ENCODE measurements at places on chromosomes 12 and 14.

- DNase-seq = no peak
Measured at GRCh38 chr12:3559601-3560294, 68.7 kb downstream of the PRMT8 start.

DNA sequence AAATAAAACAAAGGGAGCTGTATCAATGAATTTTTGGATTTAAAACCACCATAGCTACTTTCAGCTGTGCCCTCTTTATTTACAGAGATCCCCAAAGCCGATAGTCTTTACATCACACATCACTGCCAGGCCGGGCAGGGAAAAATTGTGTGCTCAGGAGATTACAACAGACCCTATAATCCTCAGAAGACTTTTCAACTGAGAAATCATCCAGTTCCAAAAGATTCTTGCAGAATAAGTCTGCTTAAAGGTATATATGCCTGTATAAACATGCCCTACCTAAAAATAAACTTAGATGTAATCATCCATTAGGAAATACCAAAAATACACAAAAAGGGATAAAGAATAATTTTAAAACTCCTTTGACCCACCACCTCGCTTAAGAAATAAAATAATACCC lies 70.1 kb upstream of the MAP1LC3B2 start:
- no peak for DNase-seq

GRCh38 chr12:69345742-69346141 lies 2.4 kb upstream of the LYZ start:
- DNase-seq = no peak

DNA sequence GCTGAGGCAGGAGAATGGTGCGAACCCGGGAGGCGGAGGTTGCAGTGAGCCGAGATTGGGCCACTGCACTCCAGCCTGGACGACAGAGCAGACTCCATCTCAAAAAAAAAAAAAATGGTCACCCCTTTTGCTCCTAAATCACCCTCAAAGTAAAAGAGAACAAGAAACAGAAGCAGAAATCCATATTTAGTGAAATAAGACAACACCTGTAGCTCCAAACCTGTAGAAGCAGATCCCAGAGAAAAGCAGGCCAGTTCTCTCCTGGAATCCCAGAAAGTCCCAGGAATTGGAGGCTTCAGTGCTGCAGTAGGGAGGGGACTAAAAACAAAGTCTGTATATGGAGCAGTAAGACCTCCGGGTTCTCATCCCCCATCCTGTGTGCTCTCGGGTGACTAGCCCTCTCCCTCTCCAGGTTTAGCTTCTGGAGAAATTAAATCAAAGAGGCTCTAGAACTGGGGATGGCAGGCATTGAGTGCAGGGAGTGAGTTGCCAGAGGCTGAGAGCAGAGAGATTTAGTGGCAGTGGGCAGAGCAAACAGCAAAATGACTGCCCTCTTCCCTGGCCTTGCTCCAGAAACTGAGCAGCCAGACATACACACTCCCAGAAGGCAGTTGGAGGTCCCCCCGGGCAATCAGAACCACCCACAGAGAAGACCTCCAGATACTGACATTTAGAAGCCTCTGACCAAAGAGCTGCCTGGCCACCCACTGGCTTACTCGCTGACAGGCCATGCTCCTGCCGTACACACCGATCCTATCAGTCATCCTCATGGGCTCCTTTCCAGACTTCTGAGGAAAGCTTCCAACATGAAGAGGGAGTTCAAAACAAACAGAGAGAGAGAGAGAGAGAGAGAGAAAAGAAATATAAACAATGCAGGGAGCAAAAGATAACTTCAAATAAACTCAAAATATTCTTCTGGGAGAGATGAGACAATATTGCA lies 6.3 kb upstream of the MLXIP start:
- DNase-seq = no peak

DNA sequence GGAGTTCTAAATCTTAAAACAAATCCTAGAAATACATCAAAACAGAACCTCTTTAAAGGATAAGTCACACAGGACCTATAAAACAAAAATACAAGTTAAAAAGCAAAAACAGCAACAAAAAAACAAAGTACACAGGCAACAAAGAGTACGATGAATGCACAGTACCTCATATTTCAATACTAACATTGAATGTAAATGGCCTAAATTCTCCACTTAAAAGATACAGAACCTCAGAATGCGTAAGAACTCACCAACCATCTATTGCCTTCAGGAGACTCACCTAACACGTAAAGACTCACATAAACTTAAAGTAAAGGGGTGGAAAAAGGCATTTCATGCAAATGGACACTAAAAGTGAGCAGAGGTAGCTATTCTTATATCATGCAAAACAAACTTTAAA lies 172.2 kb upstream of the AMIGO2 start:
- no peak for DNase-seq

DNA sequence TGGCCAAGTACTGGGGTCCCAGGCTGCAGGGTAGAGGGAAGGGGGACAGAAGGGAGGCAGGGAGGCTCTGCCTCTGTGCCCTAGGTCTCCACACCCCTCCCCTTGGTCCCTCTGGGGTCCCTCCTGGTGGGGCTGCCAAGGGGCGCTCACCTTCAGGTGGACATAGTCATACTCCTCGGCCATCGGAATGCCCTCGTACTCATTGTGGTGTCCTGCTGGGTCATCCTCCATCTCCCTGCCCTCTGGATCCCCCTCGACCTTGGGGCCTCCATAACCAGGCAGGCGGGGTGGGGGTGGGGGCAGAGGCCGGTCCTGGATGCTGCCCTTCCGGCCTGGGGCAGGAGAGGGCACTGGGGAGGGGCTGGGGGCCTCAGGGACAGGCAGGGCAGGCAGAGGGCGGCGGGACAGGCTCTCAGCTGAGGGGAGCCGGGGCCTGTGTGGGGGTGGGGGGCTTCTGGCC lies 5.8 kb downstream of the EFS start:
- DNase-seq = no peak

DNA sequence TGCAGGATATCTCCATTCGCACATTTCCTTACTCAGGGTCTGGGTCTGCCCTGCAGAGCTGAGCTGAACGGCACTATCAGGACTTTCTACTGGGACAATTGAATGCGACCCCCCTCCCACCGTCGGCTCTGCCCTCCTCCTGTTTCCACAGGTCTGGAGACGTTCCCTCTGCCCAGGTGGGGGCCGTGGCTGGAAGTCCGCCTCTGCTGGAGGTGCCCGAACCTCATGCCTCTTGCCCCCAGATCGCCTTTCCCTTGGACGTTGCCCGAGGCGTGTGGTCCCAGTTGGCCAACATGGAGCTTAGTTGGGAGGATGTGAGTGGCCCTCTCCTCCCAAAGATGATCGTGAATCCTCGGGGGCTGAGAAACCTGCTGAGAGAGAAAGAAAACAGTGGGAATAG lies 21.2 kb upstream of the KLC1 start:
- no peak for DNase-seq

GRCh38 chr12:110920324-110920910 lies at the start of gene MYL2:
MYL2 (minus strand) TSS chr12:110920579; CDS start chr12:110920529, 50 bp downstream.
- no peak for DNase-seq

DNA sequence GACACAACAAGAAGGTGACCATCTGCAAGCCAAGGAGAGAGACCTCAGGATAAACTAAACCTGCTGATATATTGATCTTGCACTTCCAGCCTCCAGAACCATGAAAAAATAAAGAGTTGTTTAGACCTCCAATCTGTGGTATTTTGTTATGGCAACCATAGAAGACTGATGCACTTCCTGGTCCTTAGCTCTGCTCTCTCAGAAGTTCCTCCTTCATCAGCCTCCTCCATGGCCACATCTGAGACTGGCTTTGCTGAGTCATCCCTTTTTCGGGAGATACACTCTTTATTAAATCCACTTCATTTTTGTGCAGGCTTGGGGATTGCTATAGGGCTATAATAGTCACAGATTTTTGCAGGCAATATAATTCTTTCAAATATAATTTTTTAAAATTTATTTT lies 89.6 kb upstream of the ATF7IP start:
- no peak for DNase-seq

DNA sequence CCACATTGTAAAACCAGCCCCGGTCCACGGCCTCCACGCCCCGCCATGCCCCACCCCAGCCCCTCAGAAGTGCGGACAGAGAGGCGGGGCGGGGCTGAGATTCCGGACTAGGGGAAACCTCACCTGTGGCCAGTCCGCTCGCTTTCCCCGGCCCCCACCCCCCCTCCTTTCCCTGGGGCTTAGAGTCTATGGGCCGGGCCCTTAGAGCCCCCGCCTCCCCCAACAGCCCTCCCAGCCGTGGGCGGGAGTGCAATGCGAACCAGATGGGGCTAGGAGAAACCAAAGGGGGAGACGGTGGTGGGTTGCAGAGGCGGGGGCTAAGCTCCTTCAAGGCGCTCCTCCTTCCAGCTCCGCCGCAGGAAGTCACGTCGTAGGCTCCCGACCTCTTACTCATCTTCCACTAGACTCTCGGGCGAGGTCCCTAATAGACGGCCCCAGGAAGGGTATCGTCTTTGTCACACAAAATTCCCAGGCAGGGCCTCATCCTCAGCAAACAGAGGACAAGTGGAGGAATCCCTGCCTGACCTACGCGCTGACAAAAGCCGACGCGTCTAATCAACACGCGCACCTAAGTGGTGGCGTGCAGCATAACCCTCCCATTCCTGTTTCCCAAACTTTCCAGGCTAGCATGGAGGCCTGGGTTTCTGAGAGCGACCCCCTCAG lies 1.1 kb upstream of the NAB2 start:
- DNase-seq = no peak

GRCh38 chr14:23533652-23534435 lies 17.7 kb downstream of the ZFHX2 start:
- DNase-seq = no peak

GRCh38 chr14:27366596-27366995 lies 768.8 kb upstream of the NOVA1 start:
- DNase-seq = no peak

DNA sequence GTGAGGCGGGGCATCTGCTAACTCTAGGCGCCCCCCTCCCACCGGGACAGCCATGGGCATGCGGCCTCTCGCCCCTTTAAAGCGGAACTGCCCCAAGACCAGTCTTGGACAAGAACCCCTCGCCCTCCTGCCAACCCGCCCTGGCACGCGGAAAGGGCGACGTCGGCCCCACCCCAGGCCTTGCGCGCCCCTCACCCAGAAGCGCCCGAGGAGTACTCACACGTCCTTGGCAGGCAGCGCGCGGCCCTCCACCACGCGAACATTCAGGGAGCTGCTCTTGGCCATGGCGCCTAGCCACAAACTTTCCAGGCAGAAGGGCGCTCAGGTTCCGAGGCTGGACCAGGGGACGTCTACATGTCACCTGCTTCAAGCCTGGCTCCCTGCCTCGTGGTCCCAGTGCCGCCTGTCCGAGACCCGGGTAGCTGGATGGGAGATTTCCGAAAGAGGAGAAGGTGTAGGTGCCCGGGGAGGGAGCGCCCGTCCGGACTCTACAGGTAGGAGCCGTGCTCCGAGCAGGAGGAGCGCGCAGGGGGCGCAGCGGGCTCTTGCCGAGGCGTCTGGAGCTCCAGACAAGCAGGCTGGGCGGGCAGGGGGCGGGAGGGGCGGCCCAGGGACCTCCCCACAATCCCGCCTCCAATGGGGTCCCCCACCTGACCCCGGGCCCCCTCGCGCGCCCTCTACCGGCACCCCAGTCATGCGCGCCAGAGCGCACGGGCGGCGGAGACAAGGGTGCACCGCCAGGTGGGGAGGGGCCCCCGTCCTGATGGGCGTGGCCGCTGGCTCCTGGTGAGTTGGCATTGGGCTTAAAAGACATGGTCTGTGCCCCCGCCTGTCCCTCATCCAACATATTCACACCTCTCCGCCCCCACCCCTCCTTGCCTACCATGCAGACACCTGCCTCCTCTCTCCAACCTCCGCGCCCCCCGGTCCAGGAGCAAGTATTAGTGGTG lies at the start of gene RASAL1:
Gene RASAL1, minus strand, starts transcription at position 584 of the 950 bp plus-strand sequence. Its CDS starts 299 bp downstream, at position 285.
- DNase-seq = peak; percentile 74

DNA sequence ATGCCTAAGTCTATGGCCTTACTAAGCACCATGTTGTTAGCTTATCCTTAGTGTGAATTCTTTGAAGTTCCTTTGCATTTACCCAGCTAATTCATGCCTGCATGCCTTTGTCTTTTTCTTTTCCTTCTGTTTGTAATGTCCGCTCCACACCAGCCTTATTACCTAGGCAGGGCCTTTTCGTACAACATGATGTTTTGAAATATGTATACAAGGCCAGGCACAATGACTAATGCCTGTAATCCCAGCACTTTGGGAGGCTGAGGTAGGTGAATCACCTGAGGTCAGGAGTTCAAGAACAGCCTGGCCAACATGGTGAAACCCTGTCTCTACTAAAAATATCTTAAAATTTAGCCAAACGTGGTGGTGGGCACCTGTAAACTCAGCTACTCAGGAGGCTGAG lies 1636.5 kb upstream of the SEL1L start:
- DNase-seq = no peak

DNA sequence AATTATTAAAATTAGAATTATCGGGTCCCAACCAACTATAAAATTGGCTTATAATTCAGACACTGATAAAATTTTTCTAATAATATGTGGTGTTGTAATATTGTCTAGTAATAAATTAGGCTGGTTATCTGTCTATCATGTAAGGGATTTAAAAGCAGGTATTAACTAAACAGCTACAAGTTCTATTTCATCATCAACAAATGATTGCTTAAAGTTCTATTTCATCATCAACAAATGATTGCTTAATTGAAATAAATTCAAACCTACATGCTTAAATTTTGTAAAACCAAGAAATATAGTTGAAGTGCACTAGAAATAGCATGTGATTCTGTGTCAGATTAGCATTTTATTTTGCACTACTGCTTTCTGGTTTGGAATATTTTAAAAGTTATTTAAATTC lies 34.1 kb downstream of the SLCO1A2 start:
- DNase-seq = no peak

- peak; percentile 47 for DNase-seq
Measured at GRCh38 chr12:7190268-7191055, 976 bp downstream of the PEX5 start.

DNA sequence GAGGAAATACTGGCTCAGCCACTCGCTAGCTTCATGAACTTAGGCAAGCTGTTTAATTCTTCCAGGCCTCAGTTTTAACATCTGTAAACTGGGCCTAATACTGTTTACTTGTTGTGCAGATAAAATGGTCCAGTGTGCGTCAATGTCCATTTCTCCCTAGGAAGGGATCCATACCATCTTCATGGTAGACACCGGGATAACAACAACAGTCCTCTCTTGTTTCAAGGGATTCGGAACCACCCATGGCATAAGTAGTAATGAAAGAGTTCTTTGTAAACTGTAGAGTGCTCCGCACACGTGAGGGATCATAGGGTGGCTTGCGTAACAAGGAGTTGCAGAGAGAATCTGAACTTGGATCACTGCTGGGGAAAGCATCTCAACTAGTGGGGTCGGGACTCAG lies 17.3 kb upstream of the CHGA start:
- DNase-seq = no peak

- peak; percentile 42 for DNase-seq
Measured at GRCh38 chr14:68977718-68978171, 1.4 kb downstream of the ACTN1 start.

DNA sequence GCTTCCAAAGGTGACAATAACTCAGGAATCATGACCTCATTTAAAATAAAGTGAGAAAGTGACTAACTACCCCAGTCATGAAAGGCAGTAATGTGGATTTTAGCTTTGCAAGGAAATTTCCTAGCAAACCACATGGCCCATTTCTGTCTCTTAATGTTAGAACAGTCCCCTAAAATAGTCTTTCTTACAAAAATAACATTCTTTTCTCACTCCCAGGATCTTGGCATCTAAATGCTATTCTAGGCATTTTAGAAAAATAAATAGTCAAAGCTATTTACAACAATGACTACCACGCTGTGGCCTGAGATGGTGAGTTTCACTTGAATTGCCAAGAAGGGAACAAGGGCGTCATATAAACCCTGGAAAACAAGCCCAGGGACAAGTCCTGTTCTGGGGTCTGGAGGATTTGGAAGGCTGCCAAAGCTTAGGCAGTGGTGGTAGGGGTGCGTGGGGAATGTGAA lies 101.2 kb upstream of the CCDC175 start:
- DNase-seq = peak; percentile 12

All from hypothalamus (tissue), 51 donors.